ENCODE measurements at places on chromosomes 3 and 15. TPM values are rescaled to one million over a fixed set of nuclear protein-coding genes. Genes with fewer than 3 reads are reported as not detected.

DNA sequence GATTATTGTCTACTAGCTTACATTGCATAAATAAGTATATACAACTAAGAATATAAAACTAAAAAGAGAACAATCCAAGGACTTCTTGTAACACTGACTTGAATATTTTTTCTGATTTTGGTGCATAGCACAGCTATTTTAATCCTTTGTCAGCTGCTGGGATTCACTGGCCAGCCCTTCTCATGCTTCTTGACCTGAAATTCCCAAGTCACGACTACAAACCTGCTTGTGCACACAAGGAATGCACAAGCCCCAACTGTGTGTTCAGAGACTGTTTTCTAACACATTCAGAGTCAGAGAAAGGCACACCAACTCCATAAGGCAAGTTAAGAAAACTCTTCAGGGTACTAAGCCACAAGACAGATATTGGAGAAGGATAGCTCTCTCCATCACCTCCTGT, 80.9 kb downstream of the TNIK start:
- no peak overlapping the region for H3K27ac ChIP-seq
- H3K36me3 ChIP-seq = no peaks in the 10 kb centered on the region
- peak; percentile 70 for DNase-seq

GRCh38 chr3:9308298-9308990, 54.4 kb upstream of the THUMPD3 start:
- no peaks in the 10 kb centered on the region for H3K27me3 ChIP-seq
- no peak overlapping the region for H3K4me3 ChIP-seq
- H3K36me3 ChIP-seq = no peaks in the 10 kb centered on the region
- no peaks in the 10 kb centered on the region for H3K4me1 ChIP-seq
- no peak overlapping the region for H3K27ac ChIP-seq
- peak; percentile 74 for DNase-seq

DNA sequence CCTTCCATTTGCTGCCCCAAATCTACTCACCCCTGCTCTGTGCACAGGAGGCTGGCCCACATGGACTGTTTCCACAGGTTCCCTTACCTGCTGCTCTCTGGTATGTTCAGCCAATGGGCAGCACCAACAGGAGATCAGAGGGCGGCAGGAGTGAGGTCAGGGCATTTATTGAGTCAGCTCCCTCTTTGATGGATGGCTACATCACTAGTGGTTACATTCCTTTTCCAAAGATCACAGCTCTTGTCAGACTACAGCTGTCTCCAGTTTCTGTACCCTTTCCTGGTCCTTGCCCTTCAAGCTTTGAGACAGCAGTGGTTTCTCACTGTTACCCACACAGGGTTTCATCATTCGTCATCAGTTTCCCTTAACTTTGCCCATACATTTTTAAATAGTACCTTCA, 325.1 kb downstream of the SUCLG2 start:
- no peak overlapping the region for H3K27ac ChIP-seq
- H3K27me3 ChIP-seq = no peaks in the 10 kb centered on the region
- no peak overlapping the region for H3K4me3 ChIP-seq
- DNase-seq = no peak
- no peaks in the 10 kb centered on the region for H3K36me3 ChIP-seq

DNA sequence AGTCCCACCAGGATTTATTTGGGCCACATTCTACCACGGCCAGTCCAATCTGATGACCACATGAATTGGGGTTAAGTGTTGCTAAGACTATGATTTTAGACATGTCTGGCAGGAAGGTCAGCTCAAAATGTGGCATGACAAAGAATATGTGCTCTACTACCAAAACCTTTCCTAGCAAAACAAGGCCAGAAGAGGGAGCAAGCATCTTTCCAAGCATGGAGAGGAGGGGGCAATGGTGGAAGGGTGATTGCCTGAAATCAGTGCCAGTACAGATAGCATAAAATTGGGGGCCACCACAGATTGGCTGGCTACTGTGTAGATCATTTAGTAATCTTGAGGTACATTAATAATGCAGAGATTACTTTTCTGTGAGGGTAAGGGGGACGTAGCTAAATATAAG, 43.2 kb downstream of the TMEM39A start:
- H3K36me3 ChIP-seq = no peaks in the 10 kb centered on the region
- H3K27ac ChIP-seq = no peak overlapping the region
- no peak for DNase-seq
- no peak overlapping the region for H3K4me3 ChIP-seq

- H3K27me3 ChIP-seq = no peaks in the 10 kb centered on the region
- DNase-seq = no peak
- H3K4me1 ChIP-seq = no peaks in the 10 kb centered on the region
- no peak overlapping the region for H3K4me3 ChIP-seq
- no peak overlapping the region for H3K27ac ChIP-seq
These were observed 5.2 kb downstream of the GLB1 start for GRCh38 chr3:33091746-33092145.

- no peak overlapping the region for H3K27ac ChIP-seq
- DNase-seq = no peak
- no peaks in the 10 kb centered on the region for H3K36me3 ChIP-seq
- no peaks in the 10 kb centered on the region for H3K27me3 ChIP-seq
- H3K4me1 ChIP-seq = peaks cover 2% of the 10 kb centered on the region
These were observed 38.4 kb downstream of the ITPR1 start for GRCh38 chr3:4531478-4532025.

- H3K4me1 ChIP-seq = no peaks in the 10 kb centered on the region
- peaks cover 3% of the 10 kb centered on the region for H3K36me3 ChIP-seq
- H3K27ac ChIP-seq = no peak overlapping the region
These were observed 19.2 kb downstream of the CAND2 start for GRCh38 chr3:12815719-12816118.

- no peak overlapping the region for H3K4me3 ChIP-seq
- H3K4me1 ChIP-seq = no peaks in the 10 kb centered on the region
- DNase-seq = no peak
- no peak overlapping the region for H3K27ac ChIP-seq
These were observed 2.2 kb upstream of the FBXW12 start for GRCh38 chr3:48369693-48370332.

DNA sequence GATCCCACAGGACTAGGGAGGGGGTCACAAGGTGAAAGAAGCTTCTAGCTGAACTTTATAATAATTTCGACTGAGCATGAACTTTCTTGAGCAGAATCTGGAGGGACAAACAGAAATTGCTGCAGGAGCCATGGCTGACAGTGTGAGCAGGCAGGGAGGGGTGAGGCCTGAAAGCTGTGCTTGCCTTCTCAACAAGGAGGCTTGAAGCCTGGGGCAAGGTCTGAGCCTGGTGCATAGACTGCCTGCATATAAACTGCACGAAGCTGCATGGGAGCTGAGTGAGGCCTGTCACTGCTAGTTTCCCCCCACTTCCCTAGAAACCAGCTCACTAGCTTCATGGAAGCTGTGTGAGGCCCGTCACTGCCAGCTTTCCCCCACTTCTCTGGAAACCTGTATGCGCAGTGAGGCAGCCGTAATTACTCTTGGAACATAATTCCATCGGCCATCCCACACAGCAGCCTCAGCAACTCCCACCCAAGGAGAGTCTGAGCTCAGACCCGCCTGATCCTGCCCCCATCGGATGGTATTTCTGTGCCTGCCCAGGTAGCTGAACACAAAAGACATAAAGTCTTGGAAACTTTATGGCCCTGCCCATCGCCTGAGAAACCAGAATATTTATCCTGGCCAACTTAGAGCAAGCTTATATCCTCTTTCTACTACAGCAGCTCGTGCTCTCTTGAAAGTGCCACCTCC, 136.5 kb downstream of the PLCH1 start:
- no peaks in the 10 kb centered on the region for H3K4me1 ChIP-seq
- H3K27ac ChIP-seq = no peak overlapping the region
- H3K27me3 ChIP-seq = no peaks in the 10 kb centered on the region
- H3K4me3 ChIP-seq = no peak overlapping the region
- DNase-seq = no peak
- H3K36me3 ChIP-seq = no peaks in the 10 kb centered on the region

The PPP2R3A gene
- 10.5 TPM for total RNA-seq

DNA sequence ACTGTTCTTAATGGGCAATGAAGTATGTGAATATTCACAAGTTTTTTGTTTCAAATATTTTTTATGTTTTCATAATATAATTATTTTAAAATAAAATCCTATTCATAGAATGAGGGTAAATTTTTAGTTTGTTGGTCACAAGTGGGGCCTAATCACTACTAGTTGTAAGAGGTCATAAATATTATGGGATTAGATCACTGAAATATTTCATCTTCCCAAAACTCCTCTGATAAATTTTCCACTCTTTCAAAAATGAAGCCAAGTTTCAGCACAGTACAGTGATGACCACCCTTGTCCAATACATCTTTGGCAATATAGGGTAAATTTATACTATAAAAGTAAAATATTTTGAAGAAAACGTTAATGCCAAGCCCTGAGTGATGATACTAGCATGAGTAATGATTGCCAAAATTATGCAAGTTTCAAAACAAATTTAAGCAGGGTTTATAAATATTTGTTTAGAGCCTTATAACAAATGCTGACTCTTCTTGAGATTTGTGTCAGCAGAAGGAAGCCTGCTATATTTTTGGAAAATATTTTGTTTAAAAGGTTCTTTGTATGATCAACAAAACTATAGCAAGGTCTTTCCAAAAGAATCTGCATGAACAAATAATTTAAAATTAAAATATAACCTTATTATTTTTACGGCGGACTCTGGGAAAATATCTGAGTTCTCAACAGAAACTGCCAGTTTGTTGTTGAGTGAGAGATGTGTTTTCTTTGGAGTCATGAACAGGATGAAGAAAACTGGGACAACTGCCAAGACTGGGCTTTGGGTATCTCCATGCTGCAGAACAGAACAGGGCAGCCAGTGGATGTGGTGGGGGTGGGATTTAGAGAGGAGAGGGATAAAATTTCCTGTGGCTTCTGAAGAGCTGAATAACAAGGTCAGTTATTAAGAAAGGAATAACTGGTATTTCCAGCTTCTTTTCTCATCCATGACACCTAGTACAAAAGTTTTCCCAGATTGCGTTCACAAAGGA, 17.9 kb upstream of the TM4SF1 start:
- H3K4me3 ChIP-seq = no peak overlapping the region
- peaks cover 2% of the 10 kb centered on the region for H3K4me1 ChIP-seq
- H3K27ac ChIP-seq = no peak overlapping the region

GRCh38 chr3:194686414-194686815, 732 bp downstream of the FAM43A start:
- DNase-seq = no peak
- H3K4me1 ChIP-seq = peaks cover 11% of the 10 kb centered on the region
- no peak overlapping the region for H3K27ac ChIP-seq
- H3K27me3 ChIP-seq = no peaks in the 10 kb centered on the region
- H3K4me3 ChIP-seq = peak overlapping the region; percentile 73

GRCh38 chr3:161239700-161240099, 18.6 kb downstream of the NMD3 start:
- no peaks in the 10 kb centered on the region for H3K27me3 ChIP-seq
- no peak overlapping the region for H3K27ac ChIP-seq
- H3K4me3 ChIP-seq = no peak overlapping the region
- H3K36me3 ChIP-seq = peaks cover 8% of the 10 kb centered on the region

DNA sequence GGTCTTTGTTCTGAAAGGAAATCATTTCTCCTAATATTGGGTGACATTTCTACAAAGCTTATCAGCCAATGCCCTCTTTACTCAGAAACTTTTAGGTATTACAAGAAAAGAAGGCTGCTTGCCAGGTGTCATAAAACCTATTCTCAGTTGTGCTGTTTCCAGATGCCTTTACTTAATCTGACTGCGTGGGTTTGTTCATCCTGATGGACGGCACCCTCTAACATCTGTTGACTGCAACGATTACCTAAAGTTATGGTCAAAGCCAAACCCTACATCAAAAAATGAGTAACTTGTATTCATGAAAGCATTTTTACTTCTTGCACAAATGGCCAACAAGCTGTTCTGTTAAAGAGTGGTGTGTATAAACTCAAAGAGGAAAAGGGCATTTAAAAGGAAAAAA, 207.7 kb upstream of the PDZRN3 start:
- no peak overlapping the region for H3K4me3 ChIP-seq
- no peaks in the 10 kb centered on the region for H3K27me3 ChIP-seq
- H3K36me3 ChIP-seq = no peaks in the 10 kb centered on the region
- H3K4me1 ChIP-seq = peaks cover 3% of the 10 kb centered on the region
- DNase-seq = no peak
